ENCODE measurements at places on chromosomes 16 and 17.

GRCh38 chr17:56939869-56940484 lies 20.9 kb downstream of the COIL start:
- DNase-seq = no peak

GRCh38 chr17:72733619-72734282 lies 358.7 kb downstream of the SLC39A11 start:
- DNase-seq = no peak

- DNase-seq = no peak
Measured at GRCh38 chr17:36683387-36683786, 82.0 kb downstream of the MRM1 start.

DNA sequence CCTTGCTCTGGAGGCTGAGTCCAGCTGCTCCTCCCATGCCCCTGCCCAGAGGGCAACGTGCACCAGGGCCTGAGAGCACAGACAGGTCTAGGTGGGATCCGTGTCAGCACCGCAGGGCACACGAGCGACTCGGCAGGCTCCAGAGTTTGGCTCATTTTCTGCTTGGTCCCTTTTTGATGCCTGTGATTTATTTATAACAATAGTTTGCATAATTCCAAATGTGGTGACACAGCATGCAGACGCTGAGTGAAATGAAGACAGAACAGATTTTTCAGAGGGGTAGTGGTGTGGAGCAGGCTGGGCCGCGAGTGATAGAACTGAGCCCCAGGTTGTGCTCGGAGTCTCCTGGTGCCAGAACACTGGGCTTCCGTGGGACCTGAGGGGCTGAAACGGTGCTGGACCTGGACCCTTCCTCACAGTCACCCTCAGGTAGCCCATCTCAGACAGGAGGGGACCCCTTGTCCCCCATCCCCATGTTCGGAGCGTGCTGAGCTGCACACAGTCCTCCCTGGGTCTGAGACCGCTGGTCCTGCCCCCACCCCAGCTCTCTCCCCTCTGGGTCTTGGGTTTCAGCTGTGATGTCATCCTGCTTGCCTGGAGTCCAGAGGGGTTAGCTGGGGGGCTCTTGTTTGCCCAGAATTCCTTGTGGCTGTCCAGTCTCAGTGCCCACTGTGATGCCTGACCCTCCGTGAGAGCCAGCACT lies 95.9 kb downstream of the METRNL start:
- DNase-seq = no peak

- no peak for DNase-seq
Measured at GRCh38 chr16:52318302-52319009, 228.5 kb downstream of the TOX3 start.
